CD4-positive, alpha-beta T cell (primary cell): ENCODE measurements at places on chromosomes 6 and 20.

DNA sequence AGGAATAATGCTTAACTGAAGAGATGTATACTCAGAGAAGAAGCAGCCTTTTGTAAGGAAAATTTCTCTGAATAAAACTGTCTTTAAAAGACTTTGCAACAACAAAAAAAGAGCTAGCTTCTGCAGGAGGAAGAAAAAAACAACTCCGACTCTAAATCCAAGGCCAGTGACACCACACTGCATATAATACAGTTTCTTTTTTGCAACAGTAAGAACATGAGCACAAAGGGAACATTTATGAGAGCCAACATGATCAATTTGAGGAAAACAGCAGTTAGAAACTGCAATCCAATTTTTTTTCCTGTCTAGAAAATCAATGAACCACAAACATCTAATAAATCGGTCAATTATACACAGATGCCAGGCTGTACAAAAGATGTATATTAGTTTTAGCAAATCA is 42.9 kb upstream of the UST start:
- DNase-seq, result no peak

DNA sequence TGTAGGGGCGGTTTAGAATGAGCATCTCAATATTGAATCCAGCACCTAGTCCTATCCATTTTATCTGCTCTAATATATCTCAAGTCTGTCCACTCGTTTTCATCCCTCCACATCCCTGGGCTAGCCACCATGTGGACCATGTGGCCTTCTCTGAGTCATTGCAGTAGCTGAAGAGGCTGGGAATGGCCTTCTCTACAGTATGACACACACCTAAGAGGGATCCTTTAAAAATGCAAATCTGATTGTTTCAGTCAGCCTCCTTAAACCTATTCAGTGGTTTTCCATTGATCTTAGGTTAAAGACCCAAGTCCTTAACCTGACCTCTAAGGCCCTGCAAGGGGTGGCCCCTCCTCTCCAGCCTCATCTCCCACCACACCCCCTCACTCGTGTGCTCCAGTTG is 9.4 kb downstream of the RING1 start:
- no peak for DNase-seq

DNA sequence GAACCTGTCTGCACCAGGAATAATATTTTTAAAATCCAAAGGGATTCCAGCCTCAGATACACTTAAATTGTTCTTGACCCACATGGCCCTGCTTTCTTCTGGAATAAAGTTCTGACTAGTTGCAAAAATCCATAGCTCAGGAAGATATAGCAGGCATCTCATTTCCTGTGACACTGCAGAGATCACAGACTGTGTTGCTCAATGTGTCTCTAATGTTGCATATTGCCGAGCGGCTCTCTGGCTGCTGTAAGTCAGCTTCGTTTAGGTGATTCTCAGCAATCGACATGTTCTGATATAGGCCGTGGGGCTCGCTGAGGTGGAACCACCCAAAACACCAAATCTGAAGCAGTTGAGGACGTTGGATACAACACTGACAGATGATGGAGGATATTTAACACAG is 498.3 kb upstream of the AGPAT4 start:
- no peak for DNase-seq

GRCh38 chr6:97145691-97146090 is 137.3 kb downstream of the MMS22L start:
- DNase-seq, result no peak

GRCh38 chr20:5715071-5715841 is 34.9 kb upstream of the SHLD1 start:
- no peak for DNase-seq

GRCh38 chr20:63265891-63266515 is 6.6 kb upstream of the ARFGAP1 start:
- DNase-seq, result no peak

DNA sequence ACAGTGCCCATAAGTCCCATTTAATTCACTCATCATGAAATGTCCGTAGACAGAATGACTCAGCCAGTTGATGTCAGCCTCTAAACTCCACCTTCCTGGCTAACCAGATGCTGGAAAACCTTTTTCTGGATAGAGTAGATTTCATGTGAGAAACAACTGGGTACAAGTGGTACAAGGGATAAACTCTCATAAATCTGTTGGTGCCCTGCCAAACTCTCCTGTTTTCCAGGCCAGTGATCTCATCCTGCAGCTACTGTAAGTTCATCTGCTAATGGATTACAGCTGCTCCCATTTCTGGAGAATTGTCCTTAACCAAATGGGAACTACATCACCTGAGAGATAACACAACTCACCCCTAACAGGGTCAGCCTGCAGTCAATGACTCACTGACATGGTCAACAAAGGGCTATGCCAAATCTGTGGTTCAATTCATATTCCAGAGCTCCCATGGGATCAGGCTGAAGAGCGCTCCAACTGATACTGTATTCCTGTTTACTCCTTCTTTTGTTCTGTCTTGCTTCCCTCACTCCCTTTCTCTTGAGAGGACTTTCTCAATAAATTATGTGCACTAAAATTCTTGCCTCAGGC is 210.1 kb upstream of the HDDC2 start:
- no peak for DNase-seq

GRCh38 chr6:36834576-36835341 is 4.5 kb downstream of the CPNE5 start:
- DNase-seq, result no peak

GRCh38 chr6:106772270-106773142 is 143.1 kb downstream of the QRSL1 start:
- no peak for DNase-seq

- DNase-seq, result no peak
These were observed 225.5 kb downstream of the TAF4 start for GRCh38 chr20:61839912-61840778.
